ENCODE measurements at places on chromosomes 4 and X. TPM values are rescaled to one million over a fixed set of nuclear protein-coding genes. Genes with fewer than 3 reads are reported as not detected.
A peak's percentile ranks its signal among the peaks of the same experiment; 100 is the strongest.

The CTAG2 gene
- not detected for total RNA-seq

The GPAT3 gene
- total RNA-seq, result 15.1 TPM

The EXOC1L gene
- not detected for total RNA-seq

The ADAM29 gene
- not detected for total RNA-seq

The CENPVL2 gene
- not detected for total RNA-seq

The KCNIP4 gene
- under 0.01 TPM for total RNA-seq

The PDGFRA gene
- 208 TPM for total RNA-seq

The FAM9B gene
- not detected for total RNA-seq

DNA sequence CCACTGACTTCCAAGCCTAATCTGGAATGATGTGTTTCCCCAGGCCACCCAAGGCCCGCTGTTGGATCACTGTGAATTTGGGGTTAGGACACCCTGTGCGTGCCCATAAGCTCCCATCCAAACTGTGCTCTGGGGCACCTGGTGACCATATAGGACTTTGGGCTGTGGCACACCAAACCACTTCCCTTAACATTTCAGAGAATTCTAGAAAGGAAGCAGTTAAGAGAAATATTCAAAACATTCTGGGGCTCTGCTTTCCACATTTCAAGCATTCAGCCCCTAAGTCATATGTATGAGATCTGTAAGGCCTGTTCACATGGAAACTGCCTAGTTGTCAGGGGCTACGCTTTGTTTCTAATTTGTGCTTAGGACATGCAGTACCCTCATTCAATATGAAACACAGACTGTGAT lies 14.4 kb downstream of the VGLL1 start:
- no peak for DNase-seq

DNA sequence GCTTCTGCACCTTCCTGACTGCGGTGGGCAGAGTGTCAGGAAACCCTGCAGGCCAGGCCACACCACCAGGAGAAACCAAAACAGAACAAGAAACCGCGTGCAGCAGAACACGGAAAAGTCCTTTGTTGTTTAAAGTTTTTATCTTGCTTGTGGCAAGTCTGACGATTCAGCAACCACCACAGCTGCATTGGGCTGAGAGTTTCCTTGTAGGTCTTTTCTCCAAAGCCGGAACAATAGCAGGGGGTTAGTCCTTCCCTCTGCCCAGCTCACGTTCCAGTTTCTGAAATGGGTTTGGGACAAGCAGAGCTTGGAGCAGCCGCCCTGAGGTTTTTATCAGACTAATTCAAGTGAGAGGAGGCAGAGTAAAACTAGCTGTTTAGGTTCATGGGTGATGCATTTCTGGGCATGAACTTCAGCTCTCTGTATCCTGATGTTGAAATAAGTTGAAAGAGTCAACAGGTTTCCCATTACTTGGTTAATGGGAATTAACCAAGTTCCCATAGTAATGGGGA lies 216.9 kb downstream of the PTTG2 start:
- peak; percentile 81 for DNase-seq

DNA sequence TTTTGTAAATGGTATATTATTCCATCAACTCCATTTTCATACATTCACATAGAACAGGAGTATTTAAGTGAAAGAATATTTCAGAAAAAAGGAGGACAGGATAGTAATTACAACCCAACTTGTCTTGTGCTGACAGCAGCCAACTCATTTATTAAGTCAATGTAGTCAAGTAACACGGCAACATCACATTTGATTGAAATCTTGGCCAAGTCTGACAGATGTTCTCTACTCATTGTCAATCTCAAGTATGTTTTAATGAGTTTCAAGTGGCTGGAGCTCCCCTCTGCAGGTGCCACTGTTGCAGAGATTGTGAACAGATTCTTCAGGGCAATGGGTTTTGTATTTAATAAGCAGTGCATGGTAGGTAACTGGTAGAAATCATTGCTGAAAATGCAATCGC lies 332.5 kb downstream of the C4orf33 start:
- no peak for DNase-seq

DNA sequence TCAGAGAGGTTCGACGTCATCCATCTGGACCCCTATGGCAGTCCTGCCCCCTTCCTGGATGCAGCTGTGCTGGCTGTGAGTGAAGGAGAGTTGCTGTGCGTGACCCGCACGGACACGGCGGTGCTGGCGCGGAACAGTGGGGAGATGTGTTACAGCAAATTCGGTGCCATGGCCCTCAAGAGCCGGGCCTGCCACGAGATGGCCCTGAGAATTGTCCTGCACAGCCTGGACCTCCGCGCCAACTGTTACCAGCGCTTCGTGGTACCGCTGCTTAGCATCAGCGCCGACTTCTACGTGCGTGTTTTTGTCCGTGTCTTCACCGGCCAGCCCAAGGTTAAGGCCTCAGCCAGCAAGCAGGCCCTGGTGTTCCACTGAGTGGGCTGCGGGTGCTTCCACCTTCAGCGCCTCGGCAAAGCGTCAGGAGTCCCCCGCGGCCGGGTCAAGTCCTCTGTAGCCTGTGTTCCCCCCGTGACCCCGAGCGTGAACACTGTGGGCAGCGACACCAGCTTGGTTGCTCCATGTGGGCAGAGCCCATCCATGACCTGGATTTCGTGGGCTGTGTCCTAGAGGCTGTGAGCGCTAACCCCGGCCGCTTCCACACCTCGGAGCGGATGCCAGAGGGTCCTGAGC lies 186.7 kb upstream of the SLITRK2 start:
- DNase-seq, result no peak

GRCh38 chr4:173146456-173146855 lies 22.2 kb upstream of the GALNT7 start:
- DNase-seq, result no peak

GRCh38 chr4:41050880-41051775 lies 163.2 kb downstream of the APBB2 start:
- no peak for DNase-seq

DNA sequence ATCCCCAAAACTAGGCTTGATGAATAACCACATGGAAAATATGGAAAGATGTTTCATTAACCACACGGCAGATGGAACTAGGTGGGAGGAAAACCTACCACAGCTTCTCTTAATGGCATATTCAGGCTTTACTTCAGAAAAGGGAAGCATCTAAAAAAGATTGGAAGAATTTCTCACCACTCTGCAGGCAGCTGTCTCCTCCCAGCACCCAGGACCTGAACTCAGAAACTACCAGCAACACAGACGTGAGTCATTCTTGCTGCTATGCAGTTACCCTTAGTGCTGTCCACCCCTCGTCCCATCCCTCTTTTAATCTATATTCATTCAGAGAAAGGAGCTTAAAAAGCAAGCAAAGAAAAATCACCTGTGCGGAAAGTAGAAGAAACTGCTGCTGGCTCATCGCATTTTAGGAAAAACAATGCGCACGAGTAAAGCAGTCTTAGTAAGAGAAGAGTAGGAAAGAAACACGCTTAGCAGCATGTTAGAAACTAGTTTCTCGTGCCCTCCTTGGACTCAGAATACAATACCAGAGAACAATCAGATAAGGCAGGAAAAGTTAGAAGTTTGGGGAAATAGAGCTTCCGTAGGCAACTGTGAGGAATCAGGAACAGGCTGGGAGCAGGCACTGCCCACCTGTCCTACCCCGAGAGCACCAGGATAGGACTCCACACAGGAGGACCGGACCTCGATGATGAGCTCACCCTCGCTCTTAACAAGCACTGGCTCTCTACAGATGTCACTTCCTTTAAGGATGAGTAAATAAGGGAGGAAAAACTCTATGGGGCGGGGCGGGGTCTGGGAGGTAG lies 48.1 kb upstream of the ENPP6 start:
- DNase-seq, result no peak

DNA sequence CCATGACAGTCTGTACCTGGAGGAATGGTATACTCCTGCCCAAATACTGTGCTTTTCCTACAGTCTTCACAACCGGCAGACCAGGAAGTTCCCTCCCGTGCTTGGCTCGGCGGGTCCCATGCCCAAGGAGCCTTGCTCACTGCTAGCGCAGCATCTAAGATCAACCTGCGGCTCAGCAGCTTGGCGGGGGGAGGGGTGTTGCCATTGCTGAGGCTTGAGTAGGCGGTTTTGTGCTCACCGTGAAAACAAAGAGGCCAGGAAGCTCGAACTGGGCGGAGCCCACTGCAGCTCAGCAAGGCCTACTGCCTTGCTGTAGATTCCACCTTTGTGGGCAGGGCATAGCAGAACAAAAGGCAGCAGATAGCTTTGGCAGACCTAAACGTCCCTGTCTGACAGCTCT lies 152.7 kb downstream of the TEX11 start:
- DNase-seq, result no peak

- DNase-seq, result no peak
These were observed 524.9 kb upstream of the HTR2C start for GRCh38 chrX:114058988-114059418.

DNA sequence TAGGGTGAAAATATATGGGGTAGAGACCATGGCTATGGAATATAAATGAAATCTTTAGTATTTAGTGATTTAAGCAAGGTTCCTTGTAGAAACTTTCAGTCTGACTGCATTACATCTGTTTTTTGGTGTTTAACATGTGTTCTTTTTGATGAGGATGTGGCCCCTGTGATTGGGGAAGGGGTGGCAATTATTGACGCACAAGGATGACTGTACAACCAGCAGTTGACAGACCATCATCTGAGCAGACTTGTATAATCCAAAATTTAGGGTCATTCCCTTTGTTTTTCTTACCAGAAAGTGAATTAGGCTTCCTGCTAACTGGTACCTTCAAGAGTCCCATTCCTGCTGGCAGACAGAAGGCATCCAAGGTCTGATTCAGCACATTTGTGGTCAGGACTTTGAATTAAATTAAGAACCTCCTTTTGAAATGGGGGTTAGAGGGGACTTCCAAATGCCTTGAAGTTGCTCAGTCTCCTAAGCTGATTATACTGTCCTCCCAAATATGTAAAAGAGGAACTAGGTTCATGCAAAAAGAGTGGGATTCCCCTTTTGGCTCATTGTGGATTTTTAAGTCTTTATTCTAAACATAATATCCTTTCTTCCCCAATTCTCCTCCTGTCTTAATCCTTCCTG lies 112.4 kb upstream of the CXCL13 start:
- DNase-seq, result no peak

- peak; percentile 28 for DNase-seq
These were observed 107.4 kb upstream of the SLC4A4 start for GRCh38 chr4:71231129-71232055.

DNA sequence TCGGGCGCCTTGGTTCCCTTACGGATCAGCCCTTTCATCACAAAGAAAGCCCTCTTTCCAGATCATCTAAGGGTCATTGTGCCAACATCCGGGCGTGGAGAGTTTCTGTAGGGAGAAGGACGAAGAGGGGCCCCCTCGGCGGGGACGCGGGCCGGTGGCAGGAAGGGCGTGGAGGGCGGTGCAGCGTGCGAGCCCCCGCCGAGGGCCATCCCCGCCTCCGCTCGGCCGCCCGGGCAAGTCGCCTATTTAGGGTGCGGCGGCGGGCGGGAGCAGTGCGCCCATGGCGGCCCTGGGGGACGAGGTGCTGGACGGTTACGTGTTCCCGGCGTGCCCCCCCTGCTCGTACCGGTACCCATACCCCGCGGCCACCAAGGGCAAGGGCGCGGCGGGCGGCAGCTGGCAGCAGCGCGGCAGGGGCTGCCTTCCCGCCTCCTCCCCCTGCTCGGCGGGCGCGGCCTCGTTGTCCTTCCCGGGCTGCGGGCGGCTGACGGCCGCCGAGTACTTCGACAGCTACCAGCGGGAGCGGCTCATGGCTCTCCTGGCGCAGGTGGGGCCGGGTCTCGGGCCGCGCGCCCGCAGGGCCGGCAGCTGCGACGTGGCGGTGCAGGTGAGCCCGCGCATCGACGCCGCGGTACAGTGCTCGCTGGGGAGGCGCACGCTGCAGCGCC lies at the start of gene ZAR1:
TSS of gene ZAR1 (plus strand) at position 241 of the 668 bp plus-strand sequence. CDS start at position 281, 40 bp downstream.
- DNase-seq, result no peak

DNA sequence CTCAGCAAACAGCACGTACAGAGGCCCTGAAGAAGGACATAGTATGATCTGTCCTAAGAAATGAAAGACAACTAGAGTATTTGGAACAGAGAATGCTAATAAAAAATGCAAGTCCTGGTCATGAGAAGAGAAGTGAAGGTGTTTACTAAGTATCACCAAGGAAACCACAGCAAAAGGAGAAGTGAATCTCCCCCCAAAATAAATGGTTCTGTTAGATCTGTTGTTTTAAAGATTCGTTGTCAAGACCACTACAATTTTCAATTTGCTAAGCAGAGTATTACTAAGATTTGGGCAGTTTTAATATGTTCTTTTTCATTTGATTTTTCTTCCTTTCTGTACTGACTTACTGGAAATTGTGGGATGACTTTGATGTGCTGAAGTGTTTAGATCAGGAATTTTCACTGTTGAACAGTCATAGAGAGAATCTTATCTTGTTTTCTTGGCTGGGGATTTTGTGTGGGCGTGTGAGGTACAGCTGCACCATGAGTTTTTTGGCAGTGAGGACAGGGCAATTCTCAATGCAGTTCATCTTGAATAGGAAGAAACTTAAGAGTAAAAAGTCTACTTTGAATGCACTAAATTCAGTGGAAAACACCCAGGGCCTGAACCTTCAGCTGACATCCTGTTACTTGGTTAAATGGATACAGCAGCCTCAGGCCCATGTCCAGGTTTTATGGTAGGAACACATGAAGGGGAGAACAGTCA lies 132.2 kb downstream of the STIM2 start:
- peak; percentile 46 for DNase-seq

GRCh38 chrX:153600032-153600373 lies 1.1 kb upstream of the CCNQ start:
- no peak for DNase-seq

- DNase-seq, result peak; percentile 16
These were observed 27.6 kb downstream of the MORF4L2 start for GRCh38 chrX:103658681-103659433.

DNA sequence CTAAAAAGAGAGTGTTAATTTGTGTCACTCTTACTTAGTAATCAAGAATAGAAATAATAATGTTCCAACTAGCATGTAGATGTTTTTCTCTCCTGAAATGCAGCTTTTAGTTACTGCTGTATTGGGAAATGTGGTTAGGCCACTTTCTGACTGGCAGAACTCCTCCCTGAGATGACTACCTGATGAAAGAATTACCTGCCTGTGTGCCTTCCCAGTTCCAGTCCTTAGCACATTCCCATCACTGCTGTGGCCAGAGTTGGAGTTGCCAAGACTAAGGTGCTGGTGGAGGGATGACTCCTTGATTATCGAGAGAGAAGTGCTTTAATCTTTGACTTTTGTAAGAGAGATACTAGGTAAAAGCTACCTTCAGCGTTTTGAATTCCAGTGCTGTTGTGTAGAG lies 9.5 kb downstream of the GAB1 start:
- DNase-seq, result no peak

DNA sequence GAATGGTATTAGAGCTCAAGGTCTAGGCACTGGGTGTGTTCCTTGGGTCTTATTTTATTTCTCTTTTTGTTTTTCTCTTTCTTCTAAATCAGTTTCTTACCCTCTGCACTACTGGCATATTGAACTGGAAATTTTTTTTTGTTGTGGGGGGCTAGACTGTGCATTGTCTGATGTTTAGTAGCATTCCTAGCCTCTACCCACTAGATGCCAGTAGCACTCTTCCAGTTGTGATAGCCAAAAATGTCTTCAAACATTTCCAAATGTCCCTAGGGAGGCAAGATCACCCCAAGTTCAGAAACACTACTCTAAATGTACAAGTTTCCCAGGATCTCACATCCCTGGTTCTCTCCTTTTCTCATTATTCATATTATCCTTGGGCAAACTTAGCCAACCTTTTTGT lies 69.8 kb upstream of the AMOT start:
- no peak for DNase-seq

- DNase-seq, result no peak
These were observed 380.7 kb downstream of the ADGRL3 start for GRCh38 chr4:61580721-61581377.

Measured in fibroblast of villous mesenchyme (primary cell).